ENCODE measurements at places on chromosomes 7 and 10. TPM values are rescaled to one million over a fixed set of nuclear protein-coding genes. Genes with fewer than 3 reads are reported as not detected.

PRR15 gene
- total RNA-seq, result 1.3 TPM

DGKI gene
- total RNA-seq, result 7.2 TPM

DNA sequence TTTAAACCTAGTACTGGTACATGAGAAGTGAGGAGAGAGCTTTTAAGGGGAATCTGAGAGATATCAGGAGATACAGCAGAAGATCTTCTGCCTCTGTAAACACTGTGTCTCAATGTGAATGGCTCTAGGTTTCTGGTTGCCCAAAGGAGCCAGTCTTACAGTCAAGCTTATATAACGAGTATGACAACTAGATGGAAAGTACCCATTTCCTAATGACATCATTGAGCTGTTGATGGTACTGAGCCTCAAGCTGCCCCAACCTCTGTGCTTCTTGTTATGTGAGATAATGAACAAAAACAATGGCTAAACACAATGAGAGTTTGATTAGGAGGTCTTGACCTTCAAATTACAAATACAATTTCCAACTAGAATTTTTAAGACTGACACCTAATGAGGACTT, 451.5 kb downstream of the SORCS1 start:
- no peak for DNase-seq

ANXA8L1 gene
- 5.1 TPM for total RNA-seq

MKX gene
- 0.50 TPM for total RNA-seq

DNA sequence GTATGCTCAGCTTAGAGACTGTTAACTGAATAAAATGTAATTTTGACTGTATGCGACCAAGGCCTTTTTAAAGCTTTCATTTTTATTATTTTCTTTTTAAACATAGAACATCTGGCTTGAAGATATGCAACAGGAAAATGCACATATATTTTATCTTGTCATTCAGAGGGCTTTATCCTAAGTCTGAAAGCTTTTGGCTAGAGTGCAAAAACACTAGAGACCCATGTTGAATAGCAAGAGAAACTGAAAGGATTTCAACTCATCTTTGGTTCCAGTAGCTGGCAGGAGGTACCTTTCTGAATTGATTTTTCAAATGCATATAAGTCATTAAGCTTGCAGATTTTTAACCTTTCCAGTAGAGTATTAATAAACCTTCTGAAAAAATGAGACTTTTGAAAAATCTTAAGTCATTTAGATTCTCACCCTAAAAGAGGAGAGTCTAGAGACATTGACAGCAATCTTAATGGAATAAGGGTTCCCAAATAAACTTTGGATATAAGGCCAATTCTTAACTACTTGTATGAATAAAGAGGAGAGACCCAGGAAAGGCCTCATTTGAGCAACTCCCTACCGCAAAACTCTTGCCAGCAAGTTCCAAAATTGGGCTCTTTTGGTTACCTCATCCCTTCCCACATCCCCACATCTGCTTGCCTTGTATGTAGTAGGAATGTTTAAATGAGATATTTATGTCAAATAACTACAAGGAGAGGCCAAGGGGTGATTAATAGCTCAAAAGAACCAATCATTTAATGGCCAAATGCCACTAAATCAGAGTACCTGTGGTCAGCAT, 454.4 kb downstream of the HTR7 start:
- DNase-seq, result no peak

DNA sequence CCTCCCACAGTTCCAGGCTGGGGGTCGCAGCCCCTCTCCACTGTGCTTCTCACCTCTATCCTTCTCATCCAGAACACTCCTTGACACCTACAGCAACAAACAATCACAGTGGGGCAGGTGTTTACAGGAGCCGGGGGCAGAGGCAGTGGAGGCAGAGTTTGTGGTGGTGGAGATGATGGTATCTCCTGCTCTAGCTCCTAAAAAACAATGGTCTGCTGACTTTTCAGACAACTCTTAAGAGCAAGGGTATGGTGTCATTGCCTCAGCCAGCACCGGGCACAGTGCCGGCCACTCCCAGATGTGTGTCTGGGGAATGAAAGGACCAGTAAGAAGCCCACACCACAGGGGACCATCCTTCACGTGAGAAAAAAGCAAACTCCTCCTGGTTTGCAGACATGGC, 36.3 kb upstream of the ANTXRL start:
- DNase-seq, result no peak

GRCh38 chr10:103822107-103822716, 33.2 kb downstream of the SH3PXD2A start:
- peak; percentile 14 for DNase-seq

GRCh38 chr10:107269626-107270025, 105.1 kb upstream of the SORCS1 start:
- DNase-seq, result no peak

MNX1 gene
- total RNA-seq, result not detected

- no peak for DNase-seq
Observed at GRCh38 chr10:106672517-106673175, 491.9 kb downstream of the SORCS1 start.

Measured in left cardiac atrium (tissue), 4 donors.